Mucosa of gallbladder (tissue), 1 donor: ENCODE measurements at places on chromosomes 1 and 21. TPM values are rescaled to one million over a fixed set of nuclear protein-coding genes. Genes with fewer than 3 reads are reported as not detected.

ADGRB2 gene
- 6.0 TPM for total RNA-seq

TCEANC2 gene
- 6.0 TPM for total RNA-seq

KLHL20 gene
- total RNA-seq: 19.6 TPM

MTARC1 gene
- 13.2 TPM for total RNA-seq

NT5C1A gene
- 2.9 TPM for total RNA-seq

SERBP1 gene
- 145 TPM for total RNA-seq

FCRL1 gene
- total RNA-seq: not detected

RNU1-4 gene
- 1,358 TPM for total RNA-seq

SPRR2E gene
- not detected for total RNA-seq

PRAMEF25 gene
- total RNA-seq: not detected

WNT4 gene
- total RNA-seq: 11.5 TPM

STK40 gene
- total RNA-seq: 61.2 TPM

HTR6 gene
- total RNA-seq: not detected

VWA5B1 gene
- total RNA-seq: 2.1 TPM

ACTN2 gene
- 5.0 TPM for total RNA-seq

ARTN gene
- 2.1 TPM for total RNA-seq

PHACTR4 gene
- total RNA-seq: 36.5 TPM

UMODL1 gene
- not detected for total RNA-seq

ADORA1 gene
- 7.3 TPM for total RNA-seq

OR10J1 gene
- not detected for total RNA-seq

ANGPTL1 gene
- total RNA-seq: 24.2 TPM

LCE6A gene
- not detected for total RNA-seq

FCER1G gene
- total RNA-seq: 31.5 TPM

LCE2C gene
- not detected for total RNA-seq

SMPDL3B gene
- total RNA-seq: 7.0 TPM

RBP7 gene
- 8.7 TPM for total RNA-seq
